ENCODE measurements at places on chromosomes 12 and 14.

GRCh38 chr12:121057794-121058193, 18.7 kb upstream of the OASL start:
- H3K4me1 ChIP-seq = peaks cover 6% of the 10 kb centered on the region
- H3K27ac ChIP-seq = no peak overlapping the region
- H3K4me3 ChIP-seq = no peak overlapping the region
- no peaks in the 10 kb centered on the region for H3K27me3 ChIP-seq
- H3K36me3 ChIP-seq = no peaks in the 10 kb centered on the region
- DNase-seq = no peak

GRCh38 chr14:73616831-73617230, 4.5 kb downstream of the ACOT6 start:
- no peaks in the 10 kb centered on the region for H3K27me3 ChIP-seq
- no peaks in the 10 kb centered on the region for H3K4me1 ChIP-seq
- H3K36me3 ChIP-seq = no peaks in the 10 kb centered on the region
- no peak overlapping the region for H3K27ac ChIP-seq
- no peak for DNase-seq

- H3K27ac ChIP-seq = no peak overlapping the region
- DNase-seq = no peak
- H3K4me3 ChIP-seq = no peak overlapping the region
- H3K36me3 ChIP-seq = no peaks in the 10 kb centered on the region
- H3K4me1 ChIP-seq = peaks cover 7% of the 10 kb centered on the region
Measured at GRCh38 chr12:47234576-47235141, 154.9 kb upstream of the AMIGO2 start.

GRCh38 chr14:100589760-100590469, 2.7 kb upstream of the BEGAIN start:
- no peak for DNase-seq
- H3K36me3 ChIP-seq = no peaks in the 10 kb centered on the region
- no peak overlapping the region for H3K27ac ChIP-seq
- peaks cover 6% of the 10 kb centered on the region for H3K4me1 ChIP-seq

DNA sequence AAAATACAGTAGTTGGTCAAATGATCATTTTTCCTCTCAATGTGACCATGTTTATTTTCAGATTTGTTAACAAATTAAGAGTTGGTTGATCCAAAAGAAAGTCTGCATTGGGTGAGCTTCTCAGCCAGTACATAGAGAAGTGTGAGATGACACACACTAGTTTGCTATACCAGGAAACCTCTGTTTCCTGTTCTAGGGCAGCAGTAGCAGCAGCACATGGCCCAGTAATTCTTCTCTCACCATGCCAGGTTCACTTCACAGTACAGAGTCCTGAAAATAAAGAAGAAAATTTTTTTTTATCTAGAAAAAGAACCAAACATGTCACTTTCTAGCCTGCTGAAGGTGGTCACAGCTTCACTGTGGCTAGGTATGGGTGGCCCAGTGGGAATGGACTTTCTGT, 250.2 kb upstream of the OR4E1 start:
- no peaks in the 10 kb centered on the region for H3K27me3 ChIP-seq
- peak overlapping the region; percentile 28 for H3K27ac ChIP-seq
- H3K4me3 ChIP-seq = no peak overlapping the region

GRCh38 chr14:99055019-99055418, 217.0 kb downstream of the BCL11B start:
- DNase-seq = no peak
- H3K36me3 ChIP-seq = no peaks in the 10 kb centered on the region
- no peaks in the 10 kb centered on the region for H3K4me1 ChIP-seq
- H3K4me3 ChIP-seq = no peak overlapping the region
- H3K27me3 ChIP-seq = no peaks in the 10 kb centered on the region

GRCh38 chr12:88472775-88473174, 107.5 kb downstream of the KITLG start:
- no peak for DNase-seq
- H3K27me3 ChIP-seq = no peaks in the 10 kb centered on the region
- no peaks in the 10 kb centered on the region for H3K36me3 ChIP-seq

- H3K4me1 ChIP-seq = peaks cover 5% of the 10 kb centered on the region
- no peak overlapping the region for H3K27ac ChIP-seq
- no peak overlapping the region for H3K4me3 ChIP-seq
- no peaks in the 10 kb centered on the region for H3K36me3 ChIP-seq
Measured at GRCh38 chr12:48187916-48188695, 4.7 kb downstream of the CCDC184 start.

All from upper lobe of right lung (tissue), 1 donor.